CD4-positive, alpha-beta T cell (primary cell): ENCODE measurements at places on chromosomes 16 and 17.

DNA sequence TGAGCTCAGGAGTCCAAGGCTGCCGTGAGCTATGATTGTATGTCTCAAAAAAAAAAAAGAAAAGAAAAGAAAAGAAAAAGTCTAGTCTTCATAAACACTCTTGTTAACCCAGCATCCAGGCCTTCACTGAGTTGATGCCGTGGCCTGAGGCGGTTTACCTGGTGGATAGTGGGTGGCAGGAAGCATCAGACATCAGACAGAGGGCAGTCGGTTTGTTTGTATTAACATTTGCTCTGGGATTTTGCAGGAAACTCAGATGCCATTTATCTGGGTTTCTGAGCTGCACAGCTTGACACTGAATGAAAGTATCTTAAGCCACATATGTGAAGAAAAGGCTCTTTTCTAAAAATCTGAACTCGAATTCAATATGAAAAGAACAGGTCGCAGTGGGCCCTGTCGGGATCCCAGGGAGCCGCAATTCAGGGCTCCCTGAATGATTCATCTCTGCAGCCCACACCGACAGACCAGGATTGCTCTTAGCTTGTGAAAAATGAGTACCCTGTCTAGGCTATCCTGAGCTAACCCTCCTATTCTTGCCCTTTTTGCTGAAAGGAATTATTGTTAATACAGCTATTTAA is 1.1 kb upstream of the DBNDD1 start:
- no peak for DNase-seq

- no peak for DNase-seq
Observed at GRCh38 chr17:31256936-31257335, 40.1 kb downstream of the OMG start.

DNA sequence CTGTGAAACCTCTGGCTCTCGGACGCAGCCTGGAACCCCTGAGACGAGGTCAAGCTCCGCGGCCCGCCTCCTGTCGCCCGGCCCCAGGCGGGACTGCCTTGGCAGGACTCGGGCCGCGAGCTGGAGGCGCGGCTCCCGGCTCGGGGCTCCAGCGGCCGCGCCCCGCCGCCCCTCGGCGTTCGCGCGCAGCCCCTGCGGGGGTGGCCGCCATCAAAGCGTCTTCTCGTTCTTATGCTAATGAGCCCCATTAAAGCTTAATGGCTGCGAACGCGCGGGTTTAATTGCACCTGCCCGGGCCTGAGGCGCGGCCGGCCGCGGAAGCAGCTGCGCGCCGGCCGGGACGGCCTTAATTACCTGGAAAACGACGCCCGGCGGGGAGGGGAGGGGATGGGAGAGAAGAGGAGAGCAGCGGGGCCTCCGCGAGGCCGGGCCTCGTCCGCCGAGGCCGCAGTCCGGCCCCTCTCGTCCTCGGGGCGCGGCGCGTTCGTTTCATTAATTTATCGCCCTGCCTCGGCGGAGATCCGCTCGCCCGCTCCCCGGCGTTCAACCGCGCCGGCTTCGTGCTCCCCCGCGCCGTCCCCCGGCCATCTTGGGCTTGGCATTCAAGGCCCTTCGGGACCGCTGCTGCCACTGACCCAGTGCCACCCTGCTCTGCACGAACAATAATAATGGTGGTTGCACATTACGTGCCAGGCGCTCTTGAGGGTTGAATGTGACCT is 19.2 kb downstream of the RAI1 start:
- DNase-seq = no peak

DNA sequence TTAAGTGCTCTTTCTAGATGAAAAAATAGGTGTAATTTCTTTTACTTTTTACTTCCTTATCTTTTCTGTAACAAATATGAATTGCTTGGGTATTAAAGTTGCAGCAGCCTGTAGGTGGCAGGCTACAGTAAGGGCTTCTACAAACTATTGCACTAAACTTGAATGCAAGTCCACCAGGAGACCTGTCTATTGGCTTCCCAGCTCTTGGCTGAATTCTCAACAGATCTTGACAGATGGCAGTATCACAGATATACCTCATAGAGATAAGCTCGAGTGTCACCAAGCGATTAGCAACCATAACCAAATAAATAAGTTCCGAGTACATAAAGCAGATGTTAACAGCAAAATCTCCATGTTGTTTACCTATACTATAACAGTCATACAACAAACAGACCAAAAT is 5.9 kb downstream of the BBS2 start:
- peak; percentile 78 for DNase-seq

DNA sequence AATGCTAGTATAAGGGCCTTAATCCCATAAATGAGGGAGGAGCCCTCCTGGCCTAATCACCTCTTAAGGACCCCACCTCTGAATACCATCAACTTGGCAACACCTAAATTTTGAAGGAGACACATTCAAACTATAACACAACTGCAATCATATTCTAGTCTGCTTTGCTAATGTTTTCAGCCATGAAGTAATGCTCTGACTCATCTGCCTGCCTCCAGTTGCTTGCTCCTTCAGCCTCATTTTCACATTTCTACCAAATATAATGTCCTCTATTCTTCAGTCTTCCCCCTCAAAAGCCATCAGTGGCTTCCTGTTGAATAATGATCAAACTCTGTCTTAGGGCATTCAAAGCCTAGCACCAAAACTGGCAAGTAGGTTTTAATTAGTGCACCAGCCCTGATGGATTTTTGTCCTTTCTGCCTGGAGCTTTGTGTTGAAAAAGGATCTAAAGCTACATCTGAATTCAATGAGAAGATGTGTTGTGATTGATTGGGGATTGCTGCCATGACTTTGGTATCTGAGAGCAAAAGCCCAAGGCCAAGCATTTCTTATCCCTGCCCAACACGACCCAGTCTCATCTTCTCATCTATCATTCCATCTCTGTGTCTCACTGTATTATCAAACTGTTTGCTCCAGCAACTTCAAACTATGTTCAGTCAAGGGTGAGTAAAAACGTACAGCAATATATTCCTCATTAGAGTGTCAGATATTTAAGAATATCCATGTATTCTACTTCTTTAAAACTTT is 140.8 kb upstream of the ELAC2 start:
- no peak for DNase-seq

DNA sequence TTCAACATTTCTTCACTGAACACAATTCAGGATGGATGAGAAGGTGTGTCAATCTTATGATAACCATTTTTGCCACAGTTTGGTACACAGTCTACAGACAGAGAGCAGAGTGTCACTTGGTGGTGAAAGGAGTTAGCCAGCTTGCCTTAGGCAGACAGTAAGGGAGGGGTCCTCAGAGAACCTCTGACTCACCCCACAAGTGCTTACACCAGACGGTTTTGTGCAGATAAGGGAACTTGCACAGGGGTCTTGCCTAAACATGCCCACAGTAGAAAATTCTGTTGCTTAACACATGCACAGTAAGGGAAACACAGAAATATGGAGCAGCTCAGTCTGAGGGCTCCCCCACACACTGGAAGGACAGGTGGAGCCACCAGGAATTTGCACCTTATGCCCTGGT is 204.5 kb upstream of the CDH8 start:
- no peak for DNase-seq

- no peak for DNase-seq
Observed at GRCh38 chr16:86041807-86042206, 142.8 kb downstream of the IRF8 start.

DNA sequence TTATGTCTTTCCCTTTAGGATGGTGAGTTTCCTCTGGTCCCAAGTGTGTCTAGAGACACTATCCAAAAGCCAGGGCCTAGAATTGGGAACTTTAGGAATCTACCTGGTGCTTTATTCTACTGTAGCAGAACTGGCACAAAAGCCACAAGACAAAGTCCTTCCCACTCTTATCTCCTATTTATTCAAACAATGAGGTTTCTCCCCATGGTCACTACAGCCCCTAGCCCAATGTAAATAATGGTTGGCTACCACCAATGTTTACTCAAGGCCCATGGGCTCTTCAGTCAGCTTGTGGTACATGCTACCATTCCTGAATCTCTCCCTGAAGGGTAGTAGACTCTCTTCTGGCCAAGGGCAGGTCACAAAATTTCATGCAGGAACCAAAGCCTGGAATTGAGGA is 789.4 kb upstream of the KIF2B start:
- DNase-seq = no peak

- DNase-seq = no peak
Observed at GRCh38 chr17:40290629-40291280, 3.1 kb downstream of the CDC6 start.

- no peak for DNase-seq
Observed at GRCh38 chr17:61390479-61390791, 9.2 kb upstream of the TBX2 start.

- peak; percentile 32 for DNase-seq
Observed at GRCh38 chr17:51000835-51001638, 119.6 kb downstream of the SPAG9 start.

DNA sequence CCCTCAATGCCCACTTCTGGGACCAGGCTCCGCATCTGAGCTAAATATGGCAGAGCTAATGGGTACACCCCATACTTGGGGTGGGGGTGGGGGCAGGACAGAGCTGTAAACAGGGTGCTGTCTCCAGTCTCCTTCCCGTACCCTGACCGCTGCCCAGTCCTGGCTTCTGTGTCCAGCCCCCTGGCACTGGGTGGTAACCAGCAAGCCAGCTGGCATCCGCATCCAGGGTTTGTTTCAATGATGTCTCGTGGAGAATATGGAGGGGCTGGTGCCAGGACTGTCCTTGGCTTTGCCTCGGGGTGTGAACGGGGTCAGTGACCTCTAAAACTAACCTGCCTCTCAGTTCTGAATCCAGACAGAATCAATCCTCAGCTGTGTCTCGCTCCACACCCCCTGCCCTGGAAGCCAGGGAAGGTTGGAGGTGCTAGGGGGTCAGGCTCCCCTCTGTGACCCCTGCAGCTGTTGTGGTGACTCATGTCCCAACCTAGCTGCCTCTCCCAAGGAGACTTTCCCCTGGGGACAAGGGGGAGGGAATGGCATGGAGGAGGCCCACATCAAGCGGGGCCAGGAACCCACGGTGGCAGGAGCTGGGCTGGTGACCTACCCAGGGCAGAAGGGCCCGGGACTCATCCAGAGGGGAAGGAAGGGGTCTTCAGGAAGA is 1.5 kb upstream of the PNMT start:
- no peak for DNase-seq

GRCh38 chr17:245611-246010 is 64.2 kb upstream of the DOC2B start:
- DNase-seq = no peak

DNA sequence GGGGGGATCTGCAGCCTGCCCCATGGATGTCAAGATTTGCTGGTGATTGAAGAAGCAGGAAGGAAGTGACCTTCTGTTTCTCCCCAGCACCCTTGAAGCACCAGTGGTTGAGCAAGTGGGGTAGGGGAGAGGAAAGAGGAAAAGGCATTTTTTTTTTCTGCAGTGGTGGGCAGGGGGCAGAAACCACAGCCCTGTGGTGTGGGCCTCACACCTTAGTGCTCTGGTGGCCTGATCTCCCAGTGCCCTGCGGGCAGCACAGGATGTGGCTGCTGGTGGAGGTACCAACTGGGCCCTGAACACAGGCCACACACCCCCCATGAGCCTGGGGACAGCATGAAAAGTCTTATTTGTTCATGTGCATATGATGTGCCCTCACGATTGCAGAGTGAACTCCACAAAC is 7.1 kb downstream of the ITGAD start:
- DNase-seq = no peak

DNA sequence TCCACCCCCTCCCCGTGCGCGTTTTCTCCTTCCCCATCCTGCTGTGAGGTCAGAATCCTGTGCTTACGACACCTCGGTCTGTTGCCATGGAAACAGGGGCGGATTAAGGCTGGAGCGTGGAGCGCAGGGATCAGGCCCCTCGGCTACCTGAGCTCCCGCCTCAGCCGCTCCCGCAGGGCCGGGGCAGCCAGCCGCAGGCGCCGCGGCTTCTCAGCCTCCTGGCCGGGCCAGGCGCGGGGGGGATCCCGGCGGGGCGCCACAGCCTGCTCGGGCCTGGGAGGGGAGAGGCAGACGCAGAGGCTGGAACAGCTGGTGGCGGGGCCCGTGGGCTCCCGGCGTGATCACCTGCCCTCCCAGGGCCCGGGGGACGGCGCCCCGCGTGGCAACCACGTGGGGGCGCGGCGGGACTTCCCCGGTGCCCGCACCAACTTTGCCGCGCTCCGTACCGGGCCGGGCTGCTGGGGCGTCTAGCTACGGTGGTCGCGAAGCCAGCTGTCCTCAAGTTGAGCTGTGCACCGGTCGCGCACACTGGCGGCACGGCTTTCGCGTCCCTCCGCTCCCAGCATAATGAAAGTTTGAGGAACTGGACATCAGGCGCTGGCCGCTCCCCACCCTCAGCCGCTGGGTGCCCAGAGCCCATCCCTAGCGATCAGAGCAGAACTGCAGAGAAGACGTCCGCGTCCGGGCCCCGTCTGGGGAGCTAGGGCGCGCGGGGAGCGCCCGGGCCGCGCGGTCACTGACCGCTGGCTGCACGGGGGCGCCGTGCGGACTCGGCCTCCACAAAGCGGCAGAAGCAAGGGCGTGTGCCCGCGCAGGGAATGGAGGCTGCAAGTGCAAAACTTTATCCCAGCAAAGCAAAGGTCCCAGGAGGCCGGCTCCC is 1.2 kb downstream of the RTN4RL1 start:
- DNase-seq = peak; percentile 80

DNA sequence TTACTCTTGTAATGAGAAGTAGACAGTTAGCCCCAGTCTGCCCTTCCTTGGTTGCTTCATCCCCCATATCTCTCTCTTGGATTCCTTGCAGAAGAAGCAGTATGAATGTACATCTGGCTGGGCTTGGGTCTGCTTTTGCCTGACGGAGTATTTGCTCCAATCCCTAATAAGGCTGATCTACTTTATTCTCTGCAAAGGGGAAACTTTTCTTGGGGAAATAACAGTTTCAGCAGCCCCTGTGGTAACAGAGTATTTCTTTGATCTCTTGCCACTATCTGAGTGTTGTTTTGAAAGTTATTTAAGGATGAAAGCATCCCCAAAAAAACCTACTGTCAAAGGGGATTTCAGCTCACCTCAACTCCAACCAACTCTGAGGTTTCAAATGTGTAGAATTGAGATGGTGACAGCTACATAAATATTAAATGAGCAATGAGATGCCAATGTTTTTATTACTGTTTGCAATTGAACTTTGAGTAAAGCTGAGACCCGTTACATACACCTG is 168.9 kb upstream of the NOG start:
- no peak for DNase-seq

GRCh38 chr17:81666092-81666341 is 388 bp downstream of the OXLD1 start:
- no peak for DNase-seq

DNA sequence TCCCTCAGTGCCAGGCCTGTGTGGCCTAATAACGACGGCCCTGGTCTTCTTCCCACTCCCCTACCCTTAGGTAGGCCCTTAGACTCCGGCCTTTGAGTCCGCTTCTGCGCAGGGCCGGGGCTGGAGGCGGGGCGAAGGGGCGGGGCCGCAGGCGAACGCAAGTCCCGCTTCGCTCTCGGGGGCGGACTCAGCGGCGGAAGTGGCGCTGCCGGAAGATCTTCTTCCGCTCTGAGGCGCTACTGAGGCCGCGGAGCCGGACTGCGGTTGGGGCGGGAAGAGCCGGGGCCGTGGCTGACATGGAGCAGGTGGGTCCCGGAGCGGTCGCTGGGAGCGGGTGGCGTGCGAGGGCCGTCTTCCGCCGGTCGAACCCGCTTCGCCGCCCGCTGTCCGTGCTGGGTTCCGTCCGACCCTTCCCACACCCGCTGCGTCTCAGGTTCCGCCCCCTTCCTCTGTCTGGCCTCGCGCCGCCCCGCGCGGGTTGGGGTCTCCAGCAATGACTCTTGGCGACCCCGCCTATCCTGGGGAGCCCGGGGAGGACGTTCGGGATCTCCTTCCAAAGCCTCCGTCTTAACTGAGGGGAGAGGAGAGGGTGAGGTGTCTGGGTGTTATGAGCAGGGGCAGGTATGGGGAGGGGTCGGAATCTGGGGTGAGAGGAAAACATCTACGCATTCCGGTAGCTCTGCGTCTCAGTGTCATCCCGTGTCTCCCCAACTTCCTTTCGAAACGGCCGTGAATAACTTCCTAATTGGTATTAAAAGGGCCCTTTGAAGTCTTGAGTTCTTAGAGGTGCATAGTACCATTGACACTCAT is at the start of gene STARD3:
TSS of gene STARD3 (plus strand) at position 218 of the 810 bp plus-strand sequence. CDS start 16,388 bp downstream, outside the sequence.
- DNase-seq = peak; percentile 94
